ENCODE measurements at places on chromosomes 3 and 15.

GRCh38 chr3:126269354-126269753 lies 87.9 kb downstream of the KLF15 start:
- DNase-seq = no peak

DNA sequence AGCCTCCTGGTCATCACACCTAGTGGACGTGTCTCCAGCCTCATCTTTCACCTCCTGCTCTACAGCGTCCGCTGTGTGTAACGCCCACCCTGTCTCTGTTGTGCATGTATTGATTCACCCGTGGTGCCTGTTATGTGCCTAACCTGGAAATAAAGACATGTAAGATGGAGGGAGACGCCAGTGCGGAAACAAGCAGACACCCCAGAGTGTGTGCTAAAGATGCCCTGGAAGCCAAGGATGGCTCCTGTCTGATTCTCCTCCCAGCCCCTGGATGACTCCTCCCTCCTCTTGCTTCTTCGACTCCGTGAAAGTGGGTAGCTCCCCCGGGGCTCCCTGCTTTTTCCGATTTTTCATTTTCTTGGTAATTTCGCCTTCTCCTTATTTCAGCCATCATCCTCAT lies 241.8 kb downstream of the ADAMTS17 start:
- DNase-seq = no peak

DNA sequence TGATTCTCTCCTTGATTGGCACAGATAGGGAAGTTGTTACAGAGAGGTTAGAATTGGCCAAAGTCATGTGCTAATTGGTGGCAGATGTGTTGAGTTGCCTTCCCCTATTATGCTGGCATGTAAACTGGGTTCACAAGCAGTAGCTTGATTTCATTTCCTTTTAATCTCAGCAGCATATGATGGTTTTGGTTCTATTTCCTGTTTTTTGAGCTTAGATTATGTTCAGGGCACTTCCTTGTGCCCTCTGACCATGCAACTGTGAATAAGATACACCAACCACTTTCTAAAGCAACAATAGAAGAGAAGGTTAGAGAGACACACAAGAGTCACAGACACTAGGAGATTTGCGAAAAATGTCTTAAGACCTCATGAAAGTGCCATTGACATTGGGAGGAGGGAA lies 16.5 kb downstream of the HPS3 start:
- no peak for DNase-seq

DNA sequence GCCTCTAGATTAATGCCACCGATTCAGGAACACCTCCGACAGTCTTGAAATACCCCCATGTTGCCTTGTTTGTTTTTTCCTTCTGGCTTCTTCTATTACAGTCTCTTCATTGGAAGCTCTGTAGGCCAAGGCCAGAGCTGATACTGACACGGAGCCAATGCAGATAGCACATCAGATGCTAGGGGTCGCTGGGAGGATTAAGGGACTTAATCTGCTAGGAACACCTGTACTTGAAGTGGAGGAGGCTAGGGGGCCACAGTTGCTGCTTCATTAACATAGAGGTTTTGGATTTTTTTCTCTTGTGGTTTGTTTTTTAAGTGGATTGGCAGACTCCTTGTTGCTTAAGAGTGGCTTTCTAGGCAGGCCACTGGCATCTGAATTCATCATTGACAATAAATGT lies 49.6 kb downstream of the PARP14 start:
- DNase-seq = no peak

DNA sequence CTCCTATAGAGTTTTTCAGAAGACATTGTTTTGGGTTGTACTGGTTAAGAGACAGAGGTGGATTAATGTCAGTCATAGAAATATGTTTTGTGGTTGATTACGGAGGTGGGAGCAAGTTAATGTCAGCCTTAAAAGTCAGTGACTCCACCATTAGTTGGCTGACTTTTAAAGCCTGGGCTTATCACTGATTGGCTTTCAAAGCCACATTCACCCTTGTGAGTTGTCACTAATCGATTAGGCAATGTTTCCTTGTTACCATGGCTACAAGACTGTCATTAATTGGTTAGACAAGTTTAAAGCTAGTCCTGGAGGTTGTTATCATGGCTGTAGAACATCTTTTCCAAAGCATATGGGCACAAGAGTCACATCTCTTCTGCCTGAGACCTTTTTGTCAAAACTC lies 73.0 kb downstream of the NEO1 start:
- no peak for DNase-seq

- DNase-seq = no peak
Observed at GRCh38 chr3:81761904-81762580, 597 bp upstream of the GBE1 start.

GRCh38 chr3:89227218-89227617 lies 119.8 kb downstream of the EPHA3 start:
- DNase-seq = no peak

- no peak for DNase-seq
Observed at GRCh38 chr3:193982258-193982659, 153.7 kb upstream of the HES1 start.

GRCh38 chr3:146466604-146467003 lies 2.8 kb downstream of the PLSCR2 start:
- DNase-seq = no peak

GRCh38 chr3:132660811-132661070 lies 612 bp downstream of the UBA5 start:
- DNase-seq = no peak

- DNase-seq = no peak
Observed at GRCh38 chr15:87962428-87962827, 294.1 kb downstream of the NTRK3 start.

DNA sequence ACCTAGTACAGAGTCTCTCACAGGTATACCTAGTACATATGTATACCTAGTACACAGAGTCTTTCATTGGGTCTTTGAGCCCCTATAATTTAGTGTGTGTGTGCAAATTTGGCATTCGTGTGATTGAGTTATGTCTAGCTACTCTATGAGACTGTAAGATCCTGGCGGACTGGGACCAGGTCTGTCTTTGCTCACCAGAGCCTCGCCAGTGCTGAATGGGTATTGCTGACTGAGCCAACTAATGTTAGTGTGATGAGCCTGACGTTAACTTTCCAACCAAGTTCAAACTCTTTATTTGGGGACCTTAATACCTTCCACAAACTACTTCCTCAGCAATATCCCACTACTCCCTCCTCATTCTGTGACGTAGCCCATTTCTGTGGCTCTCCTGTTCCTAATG lies 35.6 kb downstream of the SETMAR start:
- no peak for DNase-seq

GRCh38 chr3:39937874-39938273 lies 128.5 kb downstream of the MYRIP start:
- no peak for DNase-seq

GRCh38 chr15:68525815-68526214 lies 53.0 kb upstream of the CORO2B start:
- DNase-seq = no peak

GRCh38 chr3:145807990-145808389 lies 353.0 kb downstream of the PLOD2 start:
- no peak for DNase-seq

GRCh38 chr3:128801779-128802380 lies 75.9 kb downstream of the RAB7A start:
- DNase-seq = no peak

DNA sequence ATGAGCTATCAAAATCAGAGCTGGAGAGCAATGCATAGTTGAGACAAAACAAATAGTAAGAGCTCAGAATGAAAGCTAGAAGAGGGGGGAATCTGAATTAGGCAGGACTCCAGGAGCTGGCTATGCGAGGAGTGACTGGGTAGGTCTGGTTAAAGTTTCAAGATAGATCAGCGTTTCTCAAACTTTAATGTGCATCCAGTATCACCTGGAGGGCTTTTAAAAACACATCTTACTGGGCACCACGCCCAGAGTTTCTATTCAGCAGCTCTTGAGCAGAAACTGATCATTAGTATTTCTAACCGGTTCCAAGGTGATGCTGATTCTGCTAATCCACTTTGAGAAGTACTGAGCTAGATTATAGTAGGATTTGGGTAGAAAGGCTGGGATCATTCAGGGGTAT lies 96.2 kb upstream of the ACP3 start:
- DNase-seq = no peak

DNA sequence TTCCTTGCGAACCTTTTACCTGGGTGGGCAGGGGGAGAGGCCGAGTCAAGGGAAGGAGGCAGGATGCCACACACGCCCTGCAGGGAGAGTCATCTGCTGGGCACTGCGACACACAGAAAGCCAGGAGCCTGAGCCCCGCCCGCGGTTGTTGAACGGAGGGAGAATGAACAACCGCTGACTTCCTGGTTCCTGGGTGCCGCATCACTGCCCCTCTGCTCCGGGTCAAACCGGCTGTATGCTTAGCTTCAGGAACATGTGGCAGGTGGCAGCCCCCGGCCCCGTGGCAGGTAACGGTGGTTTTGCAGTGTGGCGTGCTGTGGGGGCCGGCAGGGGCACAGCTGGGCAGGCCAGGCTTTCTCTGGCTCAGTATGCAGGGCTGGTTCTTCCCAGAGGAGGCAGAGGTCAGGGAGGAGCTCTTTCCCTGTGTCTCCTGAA lies 33.4 kb downstream of the APBA2 start:
- DNase-seq = no peak

- DNase-seq = no peak
Observed at GRCh38 chr3:65080432-65080831, 392.6 kb upstream of the ADAMTS9 start.

- DNase-seq = no peak
Observed at GRCh38 chr3:15768421-15769255, 29.1 kb downstream of the ANKRD28 start.

GRCh38 chr15:60627298-60627943 lies 148.5 kb upstream of the ICE2 start:
- no peak for DNase-seq

GRCh38 chr3:71721651-71722157 lies 3.5 kb downstream of the EIF4E3 start:
- no peak for DNase-seq

GRCh38 chr3:4885316-4885715 lies 93.9 kb upstream of the BHLHE40 start:
- no peak for DNase-seq

- no peak for DNase-seq
Observed at GRCh38 chr3:70358978-70359580, 46.6 kb upstream of the MDFIC2 start.

DNA sequence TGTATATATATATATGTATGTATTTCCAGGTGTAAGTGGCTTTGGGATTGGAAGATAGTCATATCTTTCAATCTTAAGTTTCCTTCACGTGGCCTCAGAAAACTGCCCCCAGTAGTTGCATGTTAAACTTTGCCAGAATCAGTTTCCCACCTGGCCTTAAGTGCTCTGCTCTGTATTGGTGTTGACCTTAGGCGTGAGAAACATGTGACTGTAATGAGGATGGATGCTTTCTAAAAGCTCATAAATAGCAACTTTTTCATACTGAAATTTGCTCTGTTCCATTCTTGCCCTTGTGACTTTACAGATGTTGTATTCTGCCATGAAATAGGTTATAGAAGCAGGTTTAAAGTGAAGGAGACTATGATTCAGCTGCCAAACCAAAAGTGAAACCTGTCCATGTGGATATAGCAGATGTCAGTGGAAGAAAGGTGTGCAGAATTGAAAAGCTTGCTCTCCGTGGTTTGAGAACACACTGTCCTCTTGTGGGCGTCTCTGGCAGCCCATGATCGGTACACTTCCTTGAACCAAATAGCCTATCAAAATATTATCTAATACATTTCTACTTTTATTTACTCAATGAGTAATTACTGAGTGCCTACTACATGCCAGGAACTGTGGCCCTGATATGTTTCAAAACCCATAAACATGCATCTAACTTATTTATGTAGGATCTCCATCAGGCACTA lies 15.8 kb downstream of the SCG5 start:
- no peak for DNase-seq

GRCh38 chr15:42135351-42135750 lies 21.1 kb downstream of the PLA2G4F start:
- no peak for DNase-seq

- DNase-seq = no peak
Observed at GRCh38 chr3:30457081-30457480, 149.3 kb upstream of the TGFBR2 start.

DNA sequence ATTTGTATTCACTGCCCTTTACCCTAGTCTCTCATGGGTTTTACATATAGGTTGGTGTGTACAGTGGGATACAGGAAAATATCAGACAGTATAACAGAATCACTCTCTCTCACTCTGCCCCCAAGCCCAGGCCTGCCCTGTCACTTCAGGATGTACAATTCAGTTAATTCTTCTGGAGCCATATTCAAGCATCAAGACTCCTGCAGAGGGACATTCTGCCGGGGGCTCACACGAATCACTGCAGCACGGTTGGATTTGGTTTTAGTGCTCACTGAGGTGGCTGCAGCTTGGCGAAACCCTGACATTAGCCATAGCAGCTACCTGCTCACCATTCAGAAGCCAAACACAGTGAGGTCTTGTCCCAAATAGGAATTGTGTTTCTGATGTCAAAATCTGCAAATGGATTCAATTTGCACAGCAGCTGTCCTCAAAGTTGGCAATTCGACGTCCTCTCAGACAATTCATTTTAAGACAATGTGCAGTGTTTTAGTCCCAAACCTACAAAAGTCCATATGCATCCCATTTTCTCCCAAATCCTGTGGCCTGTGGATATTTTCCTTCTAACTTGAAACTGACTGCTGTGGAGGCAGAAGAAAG lies 82.9 kb downstream of the CHSY1 start:
- no peak for DNase-seq

GRCh38 chr3:55828712-55829111 lies 341.6 kb upstream of the WNT5A start:
- DNase-seq = no peak

DNA sequence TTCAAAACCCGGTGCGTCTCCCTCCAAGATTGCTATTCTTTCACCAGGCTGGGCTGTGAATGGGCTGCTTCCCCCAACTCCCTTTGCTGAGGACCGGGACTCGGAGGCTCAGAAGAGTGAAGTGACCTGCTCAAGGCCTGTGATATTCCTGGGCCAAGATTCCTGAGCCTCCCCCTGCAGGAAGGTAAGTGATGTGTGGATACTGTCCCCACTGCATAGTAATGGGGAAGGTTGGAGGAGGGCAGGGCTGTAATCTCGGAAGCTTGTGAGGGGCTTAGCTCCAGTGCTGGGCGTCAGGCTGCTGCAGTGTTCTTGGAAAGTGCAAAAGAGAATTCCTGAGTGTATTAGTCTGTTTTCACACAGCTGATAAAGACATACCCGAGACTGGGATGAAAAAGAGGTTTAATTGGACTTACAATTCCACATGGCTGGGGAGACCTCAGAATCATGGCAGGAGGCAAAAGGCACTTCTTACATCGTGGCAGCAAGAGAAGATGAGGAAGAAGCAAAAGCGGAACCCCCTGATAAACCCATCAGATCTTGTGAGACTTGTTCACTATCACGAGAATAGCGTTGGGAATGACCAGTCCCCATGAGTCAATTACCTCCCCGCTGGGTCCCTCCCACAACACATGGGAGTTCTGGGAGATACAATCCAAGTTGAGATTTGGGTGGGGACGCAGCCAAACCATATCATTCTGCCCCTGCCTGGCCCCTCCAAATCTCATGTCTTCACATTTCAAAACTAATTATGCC lies 67.6 kb downstream of the EFCAB12 start:
- DNase-seq = no peak

- no peak for DNase-seq
Observed at GRCh38 chr3:43843386-43843785, 152.6 kb downstream of the ABHD5 start.

DNA sequence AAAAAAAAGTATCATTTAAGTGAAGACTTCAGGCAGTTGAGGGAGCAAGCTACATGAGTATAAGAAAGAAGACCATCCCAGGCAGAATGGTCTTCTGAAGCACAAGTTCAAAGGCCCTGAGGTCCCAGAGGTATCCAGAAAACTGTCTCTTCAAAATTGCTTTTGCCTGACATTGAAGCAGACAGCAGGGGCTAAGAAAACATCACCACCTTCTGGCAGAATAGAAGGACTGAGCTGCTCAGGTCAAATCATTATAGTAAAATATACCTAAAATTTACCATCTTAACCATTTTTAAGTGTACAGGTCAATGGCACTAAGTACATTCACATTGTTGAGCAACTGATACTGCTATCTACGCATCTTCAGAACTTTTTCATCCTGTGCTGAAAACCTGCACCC lies 16.4 kb downstream of the GPR160 start:
- DNase-seq = no peak

All from cortex of kidney (tissue), 1 donor.